Pancreas (tissue), 10 donors: ENCODE measurements at places on chromosomes 2 and 18. TPM values are rescaled to one million over a fixed set of nuclear protein-coding genes. Genes with fewer than 3 reads are reported as not detected.

DNA sequence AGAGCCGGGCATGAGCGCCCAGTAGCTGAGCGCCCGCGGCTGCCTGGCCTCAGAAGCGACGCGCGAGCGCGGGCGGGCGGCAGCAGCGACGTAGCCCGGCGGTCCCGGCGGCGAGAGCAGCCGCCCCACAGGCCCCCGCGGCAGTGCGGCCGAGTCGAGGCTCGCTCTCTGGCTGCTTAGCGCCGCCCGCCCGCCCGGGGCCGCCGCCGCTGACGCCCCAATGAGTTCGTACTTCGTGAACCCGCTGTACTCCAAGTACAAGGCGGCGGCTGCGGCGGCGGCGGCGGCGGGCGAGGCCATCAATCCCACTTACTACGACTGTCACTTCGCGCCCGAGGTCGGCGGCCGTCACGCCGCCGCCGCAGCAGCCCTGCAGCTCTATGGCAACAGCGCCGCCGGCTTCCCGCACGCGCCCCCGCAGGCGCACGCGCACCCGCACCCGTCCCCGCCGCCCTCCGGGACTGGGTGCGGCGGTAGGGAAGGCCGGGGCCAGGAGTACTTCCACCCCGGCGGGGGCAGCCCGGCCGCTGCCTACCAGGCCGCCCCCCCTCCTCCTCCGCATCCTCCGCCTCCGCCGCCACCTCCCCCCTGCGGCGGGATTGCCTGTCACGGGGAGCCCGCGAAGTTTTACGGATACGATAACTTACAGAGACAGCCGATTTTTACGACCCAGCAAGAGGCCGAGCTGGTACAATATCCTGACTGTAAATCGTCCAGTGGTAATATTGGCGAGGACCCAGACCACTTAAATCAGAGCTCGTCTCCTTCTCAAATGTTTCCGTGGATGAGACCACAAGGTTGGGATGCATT is 847 bp downstream of the HOXD8 start:
- no peak for DNase-seq
- no peak overlapping the region for H3K27ac ChIP-seq
- H3K4me1 ChIP-seq = peaks cover 8% of the 10 kb centered on the region
- peaks cover 8% of the 10 kb centered on the region for H3K27me3 ChIP-seq
- no peaks in the 10 kb centered on the region for H3K36me3 ChIP-seq

DNA sequence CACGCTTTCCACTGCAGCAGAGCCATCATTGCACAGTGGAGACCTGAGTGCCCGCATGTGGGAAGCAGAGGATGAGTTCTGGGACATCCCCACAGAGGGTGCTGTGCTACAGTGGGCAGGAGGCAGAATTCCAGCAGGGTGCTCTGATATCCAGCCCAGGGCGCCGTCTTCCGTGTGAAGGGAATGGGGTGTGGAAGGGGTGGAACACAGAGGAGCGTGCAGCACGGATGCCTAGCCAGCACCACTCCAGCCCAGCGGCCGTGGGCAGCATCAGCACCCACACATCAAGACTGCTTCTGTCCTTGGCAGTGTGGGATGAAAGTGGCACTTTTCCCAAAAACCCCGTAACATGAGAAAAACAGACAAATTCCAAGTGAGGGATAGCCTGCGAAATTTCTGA is 134.3 kb downstream of the ZNF236 start:
- peaks cover 18% of the 10 kb centered on the region for H3K4me1 ChIP-seq
- H3K4me3 ChIP-seq = no peak overlapping the region
- no peak for DNase-seq
- no peak overlapping the region for H3K27ac ChIP-seq
- no peaks in the 10 kb centered on the region for H3K36me3 ChIP-seq

GRCh38 chr2:147763861-147764260 is 81.0 kb upstream of the ACVR2A start:
- no peaks in the 10 kb centered on the region for H3K36me3 ChIP-seq
- no peak overlapping the region for H3K4me3 ChIP-seq
- no peak overlapping the region for H3K27ac ChIP-seq

DNA sequence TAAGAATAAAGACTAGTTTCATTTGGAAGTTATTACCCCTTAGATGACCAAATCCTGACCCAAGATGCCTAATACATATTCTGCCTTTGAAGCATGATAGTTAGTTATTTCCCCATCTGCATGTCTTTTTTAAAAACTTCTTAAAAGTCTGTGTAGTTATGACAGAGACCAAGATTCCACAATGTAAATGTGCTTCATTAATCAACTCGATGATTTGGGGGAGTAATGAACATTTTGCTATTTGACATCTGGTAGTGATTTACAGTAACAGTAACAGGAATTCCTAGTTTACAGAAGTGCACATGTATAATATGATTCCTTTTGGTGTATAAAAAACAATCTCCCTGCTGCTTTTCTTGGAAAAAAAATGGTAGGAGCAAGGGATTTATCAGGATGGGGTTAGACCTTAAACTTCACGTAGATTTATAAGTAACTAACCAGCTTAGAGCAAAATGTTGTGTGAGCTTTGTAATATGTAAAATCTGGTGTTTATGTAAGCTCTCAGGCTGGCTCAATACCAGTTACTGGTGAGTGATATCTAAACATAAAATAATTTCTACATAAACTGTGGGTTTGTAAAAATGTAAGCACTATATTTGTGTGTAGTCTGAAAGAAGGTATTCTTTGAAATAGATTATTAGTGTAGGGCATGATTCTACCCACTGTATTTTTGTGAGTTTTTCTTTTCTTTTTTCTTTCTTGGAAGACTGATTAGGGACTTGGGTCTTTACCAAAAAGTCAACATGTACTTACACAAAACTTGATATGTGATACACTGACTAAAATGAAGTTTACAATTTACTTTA is 641.6 kb downstream of the EPHA4 start:
- H3K36me3 ChIP-seq = no peaks in the 10 kb centered on the region
- no peak for DNase-seq
- no peak overlapping the region for H3K4me3 ChIP-seq
- no peaks in the 10 kb centered on the region for H3K4me1 ChIP-seq
- H3K27ac ChIP-seq = no peak overlapping the region
- no peaks in the 10 kb centered on the region for H3K27me3 ChIP-seq

DNA sequence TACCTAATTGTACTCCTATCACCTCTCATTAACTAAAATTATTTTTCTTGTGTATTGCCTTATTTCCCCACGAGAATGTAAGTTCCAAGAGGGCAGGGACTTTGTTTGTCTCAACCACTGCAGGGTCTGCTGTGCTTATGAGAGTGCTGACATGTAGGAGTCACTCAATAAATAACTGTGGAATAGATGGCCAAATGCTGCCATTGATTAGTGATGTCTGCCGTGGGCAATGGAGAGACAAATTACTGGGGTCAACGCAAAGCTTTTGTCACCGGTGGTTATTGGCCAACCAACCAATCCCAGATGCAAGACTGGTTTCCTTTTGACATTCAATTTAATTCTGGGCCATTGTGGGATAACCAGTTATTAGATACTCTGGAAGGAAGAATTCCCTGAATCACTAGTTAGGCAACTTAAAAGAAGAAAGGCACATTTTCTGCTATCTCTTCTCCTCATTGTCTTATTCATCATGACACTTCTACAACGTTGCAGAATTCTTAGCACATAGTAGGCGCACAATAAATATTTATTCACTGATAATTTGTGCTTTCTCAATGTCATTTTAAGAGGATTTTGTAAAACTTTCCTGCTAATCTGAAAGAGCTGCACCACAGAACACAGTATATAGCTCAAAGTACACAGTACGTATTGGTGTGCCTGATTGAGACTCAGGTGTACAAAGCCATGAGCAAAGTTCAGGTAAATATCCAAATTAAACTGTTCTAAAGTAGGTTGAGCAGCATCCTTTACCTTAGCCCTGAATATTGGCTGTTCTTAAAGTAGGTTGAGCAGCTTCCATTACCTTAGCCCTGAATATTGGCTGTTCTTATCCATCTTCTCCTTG is 95.9 kb downstream of the ACTR3 start:
- H3K27ac ChIP-seq = no peak overlapping the region
- H3K4me3 ChIP-seq = no peak overlapping the region
- no peaks in the 10 kb centered on the region for H3K27me3 ChIP-seq
- no peak for DNase-seq

GRCh38 chr18:10332452-10332851 is 122.0 kb upstream of the APCDD1 start:
- no peaks in the 10 kb centered on the region for H3K36me3 ChIP-seq
- no peaks in the 10 kb centered on the region for H3K4me1 ChIP-seq
- H3K27ac ChIP-seq = no peak overlapping the region
- DNase-seq = no peak

DNA sequence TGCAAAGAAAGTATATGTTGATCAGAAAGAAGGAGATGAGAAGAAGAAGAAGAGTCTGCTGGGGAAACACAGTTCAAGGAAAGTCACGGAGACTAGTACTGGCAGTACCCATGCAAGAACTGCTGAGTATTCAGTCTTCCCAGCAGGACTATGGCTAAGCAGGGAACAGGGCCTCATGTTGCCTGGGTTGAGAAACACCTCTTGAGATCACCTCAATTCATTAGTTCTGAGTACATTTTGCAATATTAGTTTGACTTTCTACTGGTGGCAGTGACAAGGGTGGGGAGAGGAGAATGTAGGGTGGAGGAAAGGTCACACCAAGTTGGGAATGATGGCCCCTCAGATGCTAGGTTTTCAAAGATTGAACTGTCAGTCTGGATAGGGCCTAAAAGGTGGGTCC is 50.5 kb downstream of the MRPL33 start:
- no peak for DNase-seq
- no peaks in the 10 kb centered on the region for H3K4me1 ChIP-seq
- no peaks in the 10 kb centered on the region for H3K36me3 ChIP-seq
- H3K27me3 ChIP-seq = no peaks in the 10 kb centered on the region
- H3K4me3 ChIP-seq = no peak overlapping the region

DNA sequence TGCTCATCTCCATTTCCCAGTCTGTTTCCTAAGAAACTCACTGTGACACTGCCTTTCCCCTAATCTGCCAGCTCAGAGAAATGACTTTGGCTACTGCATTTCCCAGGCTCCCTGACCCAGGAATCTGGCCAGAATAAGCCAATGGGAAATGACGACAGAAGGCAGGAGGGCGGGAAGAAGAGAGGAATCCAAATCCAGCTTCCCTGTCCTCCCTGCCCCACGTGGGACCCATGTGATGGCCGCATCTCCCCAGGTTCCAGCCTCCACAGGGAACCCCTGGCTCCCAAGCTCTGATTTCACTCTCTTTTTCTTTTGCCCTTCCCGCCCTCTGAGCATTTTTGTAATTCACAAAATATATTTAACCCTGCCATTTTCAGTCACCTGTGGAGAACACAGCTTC is 37.8 kb upstream of the RAB12 start:
- no peak overlapping the region for H3K4me3 ChIP-seq
- H3K4me1 ChIP-seq = no peaks in the 10 kb centered on the region
- H3K27ac ChIP-seq = no peak overlapping the region
- H3K27me3 ChIP-seq = no peaks in the 10 kb centered on the region
- no peak for DNase-seq

Gene EPHA4
- polyA plus RNA-seq = 1.8 TPM

Gene TGFBRAP1
- 6.7 TPM for polyA plus RNA-seq

Gene EVX2
- polyA plus RNA-seq = 0.02 TPM

Gene MREG
- 2.4 TPM for polyA plus RNA-seq

Gene NFU1
- 32.4 TPM for polyA plus RNA-seq

Gene MEP1B
- not detected for polyA plus RNA-seq

Gene AQP12A
- polyA plus RNA-seq = 744 TPM
